T-cell (primary cell): ENCODE measurements at places on chromosomes 7 and 10.

DNA sequence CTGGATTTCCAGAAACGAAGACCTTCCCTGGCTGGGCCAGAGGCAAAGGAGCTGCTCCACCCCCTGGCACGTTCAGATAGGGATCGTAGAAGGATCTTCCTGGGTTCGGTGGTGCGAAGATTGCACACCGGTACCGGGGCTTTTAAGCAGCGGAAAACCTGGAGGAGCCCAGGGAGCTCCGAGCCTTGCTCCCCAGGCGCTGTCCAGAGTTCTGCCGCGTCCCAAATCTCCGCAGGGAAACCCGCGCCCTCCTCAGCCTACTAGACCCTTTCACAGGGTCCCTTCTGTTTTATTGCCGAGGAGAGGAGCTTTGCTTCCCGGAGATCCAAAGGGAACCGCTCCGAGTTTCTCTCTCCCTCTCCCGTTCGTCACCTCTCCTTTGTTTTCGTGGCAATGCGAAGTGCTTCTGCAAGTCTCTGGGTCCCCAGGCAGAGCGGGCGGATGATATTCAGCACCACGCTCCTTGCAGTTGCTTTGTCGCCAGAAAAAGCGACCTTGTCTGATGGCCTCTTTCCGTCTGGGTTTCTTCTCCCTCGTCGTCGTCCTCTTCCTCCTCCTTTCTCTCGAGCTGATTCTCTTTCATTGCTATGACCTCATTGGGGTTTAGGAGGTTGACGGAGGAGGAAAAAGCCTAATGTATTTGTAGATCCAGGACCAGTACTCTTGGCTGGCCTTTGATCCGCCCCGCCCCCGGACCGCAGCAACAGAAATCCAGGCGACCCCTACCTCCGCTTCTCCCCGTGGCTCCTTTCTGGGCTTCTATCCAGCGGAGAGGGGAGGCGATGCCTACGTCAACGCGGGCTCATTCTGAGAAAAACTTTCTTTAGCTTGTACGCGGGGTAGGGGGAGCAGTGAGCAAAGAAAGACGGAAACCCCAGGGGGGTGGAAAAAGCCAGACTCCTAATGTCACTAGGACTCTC lies at the start of gene TMEM196:
Gene TMEM196 (minus strand): TSS at position 777 of the 920 bp plus-strand sequence. CDS start 921 bp downstream, outside the sequence.
- H3K4me3 ChIP-seq, result no peak within 1 kb of the TSS
- H3K4me1 ChIP-seq, result peaks cover 9% of the 10 kb centered on the region
- H3K27ac ChIP-seq, result no peak within 1 kb of the TSS
- DNase-seq, result no peak
- H3K27me3 ChIP-seq, result peaks cover 17% of the 10 kb centered on the region
- H3K36me3 ChIP-seq, result no peaks in the 10 kb centered on the region

DNA sequence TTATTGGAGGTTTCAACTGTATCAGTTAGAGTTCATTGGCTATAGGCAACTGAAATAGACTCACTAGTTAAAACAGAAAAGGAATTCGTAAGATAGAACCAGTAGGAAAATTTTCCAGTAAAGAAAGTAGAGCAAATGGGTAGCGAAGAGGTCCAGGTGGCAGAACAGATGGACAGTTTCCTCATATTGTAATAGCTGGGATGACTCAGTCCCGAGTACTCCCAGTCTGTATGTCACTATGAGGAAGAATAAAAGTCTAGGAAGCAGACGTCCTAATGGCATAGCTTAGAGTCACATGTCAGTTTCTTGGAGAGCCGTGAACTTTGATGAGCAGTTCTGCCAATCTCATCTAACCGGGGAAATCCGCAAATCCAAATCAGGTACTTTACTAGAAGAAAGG lies 95.3 kb downstream of the RNF32 start:
- no peaks in the 10 kb centered on the region for H3K4me1 ChIP-seq
- H3K27ac ChIP-seq, result no peak overlapping the region
- no peak overlapping the region for H3K4me3 ChIP-seq
- H3K36me3 ChIP-seq, result peaks cover 20% of the 10 kb centered on the region
- H3K27me3 ChIP-seq, result no peaks in the 10 kb centered on the region

DNA sequence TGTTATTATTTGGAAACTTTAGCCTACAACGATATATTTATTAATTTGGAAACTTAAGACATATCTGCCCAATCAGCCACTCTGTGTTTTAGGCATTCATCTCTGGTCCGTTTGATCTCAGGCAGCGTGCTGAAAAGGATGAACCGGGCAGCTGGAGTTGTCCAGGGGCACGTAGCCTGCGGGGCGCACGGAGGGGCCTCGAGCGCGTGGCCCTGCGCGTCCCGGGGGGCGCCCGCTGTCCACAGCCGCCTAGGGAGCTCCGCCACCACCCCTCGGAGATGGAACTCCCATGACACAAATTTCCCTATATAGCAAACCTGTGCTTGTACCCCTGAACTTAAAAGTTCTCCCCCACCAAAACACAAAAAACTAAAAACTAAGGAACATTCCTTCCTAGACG lies 24.3 kb upstream of the MKI67 start:
- no peak overlapping the region for H3K27ac ChIP-seq
- no peak for DNase-seq
- peaks cover 2% of the 10 kb centered on the region for H3K4me1 ChIP-seq
- peak overlapping the region; percentile 60 for H3K4me3 ChIP-seq
- H3K27me3 ChIP-seq, result no peaks in the 10 kb centered on the region
- H3K36me3 ChIP-seq, result no peaks in the 10 kb centered on the region

DNA sequence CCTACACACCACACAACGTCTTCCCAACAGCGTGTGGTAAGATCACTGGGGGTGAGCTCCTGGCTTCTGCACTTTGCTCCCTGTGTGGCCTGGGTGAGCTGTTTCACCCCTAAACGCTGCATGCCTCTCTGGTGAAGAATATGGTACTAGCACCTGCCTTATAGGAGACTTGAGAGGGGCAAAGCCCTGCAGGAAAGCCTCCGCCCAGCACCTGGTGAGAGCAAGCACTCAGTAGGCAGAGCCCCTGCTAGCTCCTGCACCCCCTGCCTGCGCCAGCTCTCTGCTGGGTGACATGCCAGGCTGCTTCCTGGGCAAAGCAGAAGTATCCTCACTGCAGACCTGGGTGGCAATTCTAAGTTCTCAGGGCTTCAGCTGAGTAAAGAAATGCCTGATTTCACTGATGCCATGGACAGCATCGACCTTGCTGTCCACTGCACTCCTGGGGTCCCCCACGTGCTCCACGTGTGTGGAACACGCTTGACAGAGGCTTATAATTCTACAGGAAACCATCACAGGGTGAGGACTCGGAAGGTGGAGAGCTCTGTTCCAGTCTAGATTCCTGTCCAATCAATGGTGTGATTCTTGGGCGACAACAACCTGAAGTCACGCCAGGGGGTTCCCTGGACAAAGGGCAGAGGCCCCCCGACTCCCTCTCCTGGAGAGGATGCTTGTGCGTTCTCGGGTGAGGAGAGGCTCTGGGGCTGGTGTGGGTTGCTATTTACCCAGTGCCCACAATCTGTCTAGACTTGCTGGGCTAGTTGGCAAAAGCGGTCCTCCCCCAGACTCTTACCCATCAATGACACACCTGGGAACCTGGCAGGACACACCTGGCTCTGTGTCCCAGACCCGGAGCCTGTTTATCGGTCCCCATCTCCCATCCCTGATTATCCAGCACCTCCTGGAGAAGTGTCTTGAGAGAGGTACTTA lies 5.0 kb upstream of the CALML5 start:
- no peaks in the 10 kb centered on the region for H3K36me3 ChIP-seq
- no peaks in the 10 kb centered on the region for H3K27me3 ChIP-seq
- H3K4me1 ChIP-seq, result no peaks in the 10 kb centered on the region
- H3K4me3 ChIP-seq, result no peak overlapping the region
- DNase-seq, result no peak

DNA sequence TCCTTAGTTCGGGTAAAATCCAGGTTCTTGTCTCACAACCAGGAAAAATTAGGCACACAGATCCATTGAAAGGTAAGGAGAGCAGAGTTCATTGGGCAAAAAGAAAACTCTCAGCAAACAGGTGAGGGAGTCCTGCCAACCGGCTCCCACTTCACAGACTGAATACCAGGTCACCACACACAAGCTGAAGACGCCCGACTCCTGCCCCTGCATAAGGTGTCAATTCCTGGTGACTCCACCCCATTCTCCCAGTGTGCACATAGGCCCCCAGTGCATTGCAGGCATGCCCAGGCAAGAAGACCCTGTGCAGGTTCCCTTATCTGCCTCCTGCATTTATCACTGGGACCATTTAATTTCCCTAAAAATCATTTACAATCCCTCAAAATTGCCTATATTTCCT lies 354.6 kb downstream of the LRRTM3 start:
- DNase-seq, result no peak
- no peaks in the 10 kb centered on the region for H3K4me1 ChIP-seq
- H3K27me3 ChIP-seq, result no peaks in the 10 kb centered on the region
- H3K4me3 ChIP-seq, result no peak overlapping the region
- H3K36me3 ChIP-seq, result no peaks in the 10 kb centered on the region

- H3K4me1 ChIP-seq, result no peaks in the 10 kb centered on the region
- no peaks in the 10 kb centered on the region for H3K36me3 ChIP-seq
- no peak for DNase-seq
- H3K27me3 ChIP-seq, result no peaks in the 10 kb centered on the region
- H3K27ac ChIP-seq, result no peak overlapping the region
These were observed 82.1 kb upstream of the PPP2R2D start for GRCh38 chr10:131818510-131819234.

DNA sequence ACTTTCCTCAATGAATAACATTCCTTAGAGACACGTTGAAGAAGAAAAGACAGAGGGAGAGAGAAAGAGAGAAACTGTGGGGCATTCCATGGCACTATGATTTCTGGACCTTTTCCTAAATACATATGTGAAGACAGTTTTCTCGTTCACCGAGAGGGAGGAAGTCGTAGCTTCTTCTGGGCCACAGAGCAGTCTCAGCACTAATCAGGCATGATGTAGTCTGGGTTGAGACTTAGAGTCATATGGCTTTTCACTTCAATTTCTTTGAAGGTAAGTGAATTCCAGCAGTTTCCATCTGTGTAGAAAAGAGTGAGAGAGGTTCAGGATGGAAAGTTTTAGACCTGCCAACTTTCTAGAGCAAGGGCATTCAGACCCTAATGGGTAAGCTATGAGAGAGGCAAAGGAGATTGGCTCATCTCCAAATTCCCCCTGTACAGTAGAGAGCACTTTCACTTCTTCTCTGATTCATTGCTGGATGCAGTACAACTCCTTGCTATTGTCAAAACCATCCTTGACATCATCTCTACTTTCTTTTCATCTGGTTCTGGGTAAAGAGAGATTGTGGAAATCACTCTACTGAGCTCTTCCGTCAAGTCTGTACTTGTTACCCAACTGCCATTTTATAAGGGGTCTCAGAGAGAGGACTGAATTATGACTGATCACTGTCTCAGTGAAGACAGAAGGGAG lies 31.5 kb upstream of the OR9A4 start:
- no peak overlapping the region for H3K27ac ChIP-seq
- no peak overlapping the region for H3K4me3 ChIP-seq
- H3K4me1 ChIP-seq, result no peaks in the 10 kb centered on the region
- H3K36me3 ChIP-seq, result no peaks in the 10 kb centered on the region

- no peaks in the 10 kb centered on the region for H3K36me3 ChIP-seq
- H3K27ac ChIP-seq, result no peak overlapping the region
- H3K4me1 ChIP-seq, result no peaks in the 10 kb centered on the region
- H3K4me3 ChIP-seq, result no peak overlapping the region
These were observed 67.8 kb upstream of the CDK13 start for GRCh38 chr7:39882148-39882784.

DNA sequence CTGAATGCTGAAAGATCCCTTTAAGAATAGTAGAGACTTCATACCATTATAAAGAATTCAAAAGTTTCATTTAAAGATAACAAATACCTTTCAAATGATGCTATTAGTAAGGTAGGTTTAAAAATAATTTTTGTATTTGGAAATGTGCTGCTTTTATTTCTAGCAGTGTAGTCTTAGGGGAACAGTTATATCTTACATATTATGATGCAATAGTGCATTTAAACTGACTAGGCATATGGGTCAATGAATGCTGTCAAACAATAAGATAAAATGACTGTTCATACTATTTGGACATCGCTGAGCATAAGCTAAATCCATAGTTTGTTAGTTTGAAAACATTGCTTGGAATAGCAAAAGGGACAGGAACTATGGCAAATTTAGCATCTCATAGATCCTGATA lies 354.8 kb upstream of the SEMA3A start:
- H3K4me1 ChIP-seq, result no peaks in the 10 kb centered on the region
- H3K27ac ChIP-seq, result no peak overlapping the region
- no peaks in the 10 kb centered on the region for H3K36me3 ChIP-seq

DNA sequence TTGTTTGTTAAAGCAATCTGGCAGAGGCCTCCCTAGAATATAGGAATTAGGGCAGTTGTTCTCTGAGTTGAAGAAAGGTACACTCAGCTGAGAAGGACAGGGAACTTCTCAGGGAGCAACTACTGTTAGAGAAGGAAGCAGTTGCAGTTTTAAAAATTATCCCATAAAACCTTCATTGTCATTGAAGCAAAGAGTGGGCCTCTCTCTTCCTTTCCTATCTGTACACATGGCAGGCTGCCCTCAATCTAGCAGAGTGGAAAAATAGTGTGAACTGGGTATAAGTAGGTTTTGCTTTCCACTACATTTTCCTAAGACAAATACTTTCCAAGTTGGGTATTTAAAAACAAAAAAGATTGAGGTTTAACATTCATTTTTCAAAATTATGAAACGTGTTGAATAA lies 236.7 kb upstream of the KLF14 start:
- H3K27ac ChIP-seq, result peak overlapping the region; percentile 25
- H3K4me3 ChIP-seq, result no peak overlapping the region
- DNase-seq, result no peak
- no peaks in the 10 kb centered on the region for H3K36me3 ChIP-seq
- H3K27me3 ChIP-seq, result no peaks in the 10 kb centered on the region

GRCh38 chr7:90424720-90425119 lies 21.5 kb downstream of the CLDN12 start:
- no peaks in the 10 kb centered on the region for H3K4me1 ChIP-seq
- H3K27ac ChIP-seq, result no peak overlapping the region
- no peaks in the 10 kb centered on the region for H3K36me3 ChIP-seq
- H3K27me3 ChIP-seq, result no peaks in the 10 kb centered on the region
- DNase-seq, result no peak

GRCh38 chr10:6053303-6053702 lies 8.9 kb downstream of the IL2RA start:
- peak overlapping the region; percentile 12 for H3K4me3 ChIP-seq
- peak overlapping the region; percentile 93 for H3K27ac ChIP-seq
- no peaks in the 10 kb centered on the region for H3K27me3 ChIP-seq
- peaks cover 64% of the 10 kb centered on the region for H3K4me1 ChIP-seq
- H3K36me3 ChIP-seq, result no peaks in the 10 kb centered on the region
- DNase-seq, result no peak

GRCh38 chr10:29265210-29265768 lies 23.6 kb upstream of the LYZL1 start:
- H3K4me1 ChIP-seq, result no peaks in the 10 kb centered on the region
- H3K4me3 ChIP-seq, result no peak overlapping the region
- H3K27ac ChIP-seq, result no peak overlapping the region
- DNase-seq, result no peak
- H3K27me3 ChIP-seq, result peaks cover 7% of the 10 kb centered on the region
- H3K36me3 ChIP-seq, result no peaks in the 10 kb centered on the region

GRCh38 chr7:137928626-137929025 lies 73.3 kb downstream of the CREB3L2 start:
- H3K4me3 ChIP-seq, result no peak overlapping the region
- H3K4me1 ChIP-seq, result peaks cover 6% of the 10 kb centered on the region
- DNase-seq, result no peak
- peaks cover 22% of the 10 kb centered on the region for H3K36me3 ChIP-seq
- no peak overlapping the region for H3K27ac ChIP-seq

DNA sequence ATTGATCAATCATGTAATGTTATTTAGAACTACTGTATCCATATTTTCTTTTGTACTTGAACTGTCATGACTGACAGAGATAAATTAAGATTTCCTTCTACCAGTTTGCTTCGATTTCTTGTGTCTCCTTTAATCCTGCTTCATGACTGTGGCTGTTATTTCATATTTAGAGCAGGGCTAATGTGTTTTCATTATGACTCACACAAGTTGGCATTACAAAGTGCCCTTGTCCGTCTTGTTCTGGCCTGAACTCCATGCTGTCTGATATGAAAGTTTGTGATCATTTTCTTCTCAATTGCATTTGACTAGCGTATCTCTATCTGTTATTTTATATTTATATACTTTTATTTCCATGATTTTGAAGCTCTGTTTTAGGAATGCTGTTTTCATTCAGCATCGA lies 344.1 kb upstream of the PRKCQ start:
- no peak for DNase-seq
- H3K36me3 ChIP-seq, result no peaks in the 10 kb centered on the region
- H3K27ac ChIP-seq, result no peak overlapping the region
